ENCODE measurements at places on chromosomes 7 and 10.

DNA sequence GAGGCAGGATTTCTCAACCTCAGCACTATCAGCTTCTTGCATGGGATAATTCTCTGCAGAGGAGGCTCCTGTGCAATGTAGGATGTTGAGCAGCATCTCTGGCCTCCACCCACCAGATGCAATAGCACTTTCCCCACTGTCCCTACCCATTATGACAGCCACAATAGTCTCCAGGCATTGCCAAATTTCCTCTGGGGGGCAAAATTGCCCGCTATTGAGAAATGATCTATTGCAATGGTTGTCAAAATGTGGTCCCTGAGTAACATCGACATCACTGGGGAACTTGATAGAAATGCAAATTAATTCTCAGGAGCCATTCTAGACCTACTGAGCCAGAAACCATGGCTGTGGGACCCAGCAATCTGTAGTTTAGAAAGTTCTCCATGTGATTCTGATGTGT lies 7.0 kb downstream of the KCNK18 start:
- no peak for DNase-seq

DNA sequence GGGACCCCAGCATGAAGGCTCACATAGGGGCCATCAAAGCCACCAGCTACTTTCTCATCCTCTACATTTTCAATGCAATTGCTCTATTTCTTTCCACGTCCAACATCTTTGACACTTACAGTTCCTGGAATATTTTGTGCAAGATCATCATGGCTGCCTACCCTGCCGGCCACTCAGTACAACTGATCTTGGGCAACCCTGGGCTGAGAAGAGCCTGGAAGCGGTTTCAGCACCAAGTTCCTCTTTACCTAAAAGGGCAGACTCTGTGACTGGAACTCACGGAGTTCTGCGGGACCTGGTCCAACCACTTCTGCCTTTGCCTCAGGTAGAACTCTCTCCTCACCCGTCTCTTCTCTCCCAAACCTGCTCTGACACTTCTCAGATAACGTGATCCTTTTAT lies 945 bp downstream of the TAS2R40 start:
- DNase-seq = no peak

GRCh38 chr10:71266147-71266917 lies 52.7 kb upstream of the SLC29A3 start:
- no peak for DNase-seq

- no peak for DNase-seq
These were observed 140.9 kb downstream of the DNAJB6 start for GRCh38 chr7:157477550-157478212.

- no peak for DNase-seq
These were observed 164.2 kb upstream of the YAE1 start for GRCh38 chr7:39402034-39402433.

DNA sequence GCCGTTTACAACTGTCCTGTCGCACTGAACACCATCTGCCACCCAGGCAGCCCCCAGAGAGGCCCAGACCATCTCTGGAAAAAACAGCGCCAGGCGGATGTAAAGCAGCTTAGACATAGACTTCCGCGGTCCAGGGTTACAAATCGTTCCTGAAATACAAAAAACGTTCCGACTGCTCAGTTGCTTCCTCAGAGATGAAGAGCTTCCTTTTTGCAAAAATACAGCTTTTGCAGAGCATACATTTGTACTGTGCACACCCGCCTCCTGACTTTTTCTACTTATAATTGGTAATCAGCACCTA lies 11.4 kb downstream of the DAGLB start:
- no peak for DNase-seq

- no peak for DNase-seq
These were observed 111.1 kb downstream of the OAT start for GRCh38 chr10:124307591-124307990.

GRCh38 chr10:80268266-80268665 lies 21.2 kb downstream of the MAT1A start:
- no peak for DNase-seq

DNA sequence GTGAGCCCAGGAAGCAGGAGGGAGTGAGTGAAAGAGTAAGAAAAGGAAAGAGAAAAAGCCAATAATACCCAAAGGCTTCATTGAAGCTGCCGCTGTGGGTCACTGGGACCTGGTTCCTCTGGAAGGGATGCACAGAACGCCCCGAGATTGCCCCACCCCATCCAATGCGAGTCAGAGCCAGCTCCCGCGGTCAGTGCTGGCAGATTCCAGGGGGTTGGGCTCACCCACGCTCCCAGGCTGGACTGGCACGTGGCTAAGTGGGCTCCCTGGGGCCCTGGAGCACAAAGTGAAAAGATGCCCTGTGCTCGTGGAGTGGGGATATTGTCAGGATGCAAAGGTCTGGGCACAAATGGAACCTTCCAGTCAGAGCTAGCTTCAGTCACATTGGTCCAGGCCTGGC lies 117.0 kb downstream of the OAT start:
- no peak for DNase-seq

- no peak for DNase-seq
These were observed 112.3 kb downstream of the RAB11FIP2 start for GRCh38 chr10:117934477-117934876.

DNA sequence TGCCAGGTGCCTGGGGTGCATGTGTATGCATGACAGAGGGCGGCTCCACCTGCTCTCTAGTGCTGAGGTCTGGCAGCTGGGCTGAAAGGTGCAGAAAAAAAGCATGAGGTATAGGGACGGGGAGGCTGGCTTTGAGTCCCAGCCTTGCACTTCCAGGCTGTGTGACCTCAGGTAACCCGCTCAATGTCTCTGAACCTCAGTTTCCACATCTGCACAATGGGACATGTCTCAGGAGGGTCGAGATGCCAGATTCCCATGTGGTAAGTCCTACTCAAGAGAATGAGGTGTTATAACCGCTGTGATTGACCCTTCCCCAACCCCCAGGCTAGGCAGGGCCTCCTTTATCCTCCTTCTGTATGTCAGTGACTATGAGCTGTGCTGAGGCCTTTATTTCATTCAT lies 48.8 kb downstream of the ARHGAP22 start:
- DNase-seq = no peak

DNA sequence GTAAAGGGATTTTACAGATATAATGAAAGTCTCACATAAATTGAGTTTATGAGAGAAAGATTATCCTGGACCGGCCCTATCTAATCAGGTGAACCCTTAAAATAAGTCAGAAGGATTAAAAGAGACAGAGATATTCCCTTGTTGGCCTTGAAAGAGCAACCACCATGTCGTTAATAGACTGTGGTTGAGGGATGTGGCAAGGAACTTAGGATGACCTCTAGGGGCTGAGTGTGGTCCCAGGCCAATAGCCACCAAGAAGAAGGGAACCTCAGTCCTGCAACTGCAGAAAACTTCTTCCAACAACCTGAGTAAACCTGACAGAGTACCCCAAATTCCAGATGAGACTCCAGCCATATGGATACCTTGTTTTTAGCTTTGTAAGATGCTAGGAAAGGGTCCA lies 121.5 kb downstream of the POLR1F start:
- no peak for DNase-seq

DNA sequence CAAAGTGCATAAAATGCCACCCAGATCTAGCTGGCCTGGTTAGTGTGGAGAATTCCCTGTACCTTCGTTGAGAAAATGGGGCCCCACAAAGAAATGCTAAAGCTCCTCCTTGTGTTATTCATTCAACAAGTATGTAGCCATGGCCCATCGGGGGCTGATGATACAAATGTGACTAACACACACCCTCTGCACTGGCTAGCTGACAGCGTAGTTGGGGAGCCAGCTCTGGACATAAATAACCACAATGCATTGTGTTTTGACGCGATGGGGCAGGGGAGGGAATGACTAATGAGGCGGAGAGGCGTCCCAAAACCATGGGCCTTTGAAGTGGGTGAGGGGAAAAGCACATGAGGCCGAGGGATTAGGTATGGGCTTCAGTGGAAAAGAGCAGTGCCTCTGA lies 28.2 kb upstream of the ASL start:
- DNase-seq = peak; percentile 74

- no peak for DNase-seq
These were observed 85.0 kb downstream of the KMT2E start for GRCh38 chr7:105098863-105099515.

- no peak for DNase-seq
These were observed 26.8 kb downstream of the CPVL start for GRCh38 chr7:29119538-29119937.

DNA sequence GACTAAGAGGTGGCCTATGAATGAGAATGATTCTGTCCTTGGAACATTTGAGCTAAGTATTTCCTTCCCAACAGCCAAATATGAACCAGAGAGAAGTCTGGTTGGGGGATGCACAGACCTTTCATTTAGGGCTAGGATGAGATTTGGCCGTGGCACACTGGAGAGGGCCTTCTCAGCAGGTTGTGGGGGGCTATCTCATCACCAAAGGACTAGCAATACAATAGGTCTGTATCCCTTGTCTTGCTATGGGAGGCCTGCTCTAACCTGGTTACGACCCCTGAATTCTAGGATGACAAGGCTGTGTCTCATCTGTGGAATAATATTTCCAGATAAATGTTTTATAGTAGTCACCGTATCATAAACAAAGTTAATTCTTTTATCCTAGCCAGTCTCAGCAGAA lies 133.0 kb downstream of the CHRM2 start:
- DNase-seq = no peak

- peak; percentile 56 for DNase-seq
These were observed 65.5 kb downstream of the ATAD1 start for GRCh38 chr10:87752566-87752965.

DNA sequence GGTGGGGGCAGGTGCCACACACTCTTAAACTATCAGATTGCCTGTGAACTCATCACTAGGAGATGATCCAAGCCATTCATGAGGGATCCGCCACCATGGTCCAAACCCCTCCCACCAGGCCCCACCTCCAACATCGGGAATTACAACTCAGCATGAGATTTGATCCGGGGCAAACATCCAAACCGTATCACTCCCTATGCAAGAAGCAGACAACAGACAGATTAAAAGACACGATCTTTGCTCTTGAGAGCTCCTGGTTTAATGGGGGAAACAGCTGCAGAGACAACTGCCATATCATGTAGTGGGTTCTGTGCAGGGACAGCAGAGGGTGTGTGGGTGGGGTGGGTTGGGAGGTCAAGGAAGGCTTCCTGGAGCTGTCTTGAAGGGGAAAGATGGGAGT lies 123.6 kb downstream of the EMX2 start:
- DNase-seq = no peak

DNA sequence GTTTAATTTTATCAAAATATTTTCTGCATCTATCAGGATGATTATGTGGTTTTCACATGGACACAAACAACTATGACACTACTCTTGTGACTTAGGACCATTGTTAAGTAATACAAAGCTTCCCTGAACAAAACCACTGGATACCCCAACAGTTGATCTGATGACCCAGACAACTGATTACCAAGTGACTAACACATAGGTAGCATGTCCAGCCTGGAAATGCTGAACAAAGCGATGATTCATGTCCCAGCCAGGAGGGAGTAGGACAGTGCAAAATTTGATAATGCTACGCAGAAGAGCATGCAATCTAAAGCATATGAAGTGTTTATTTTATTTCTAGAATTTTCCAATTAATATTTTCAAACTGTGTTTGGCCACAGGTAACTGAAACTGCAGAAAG lies 8.9 kb upstream of the PNLIP start:
- no peak for DNase-seq

- no peak for DNase-seq
These were observed 51.3 kb upstream of the LRGUK start for GRCh38 chr7:134075799-134076198.

- no peak for DNase-seq
These were observed 216.4 kb downstream of the CRPPA start for GRCh38 chr7:16204953-16205352.

DNA sequence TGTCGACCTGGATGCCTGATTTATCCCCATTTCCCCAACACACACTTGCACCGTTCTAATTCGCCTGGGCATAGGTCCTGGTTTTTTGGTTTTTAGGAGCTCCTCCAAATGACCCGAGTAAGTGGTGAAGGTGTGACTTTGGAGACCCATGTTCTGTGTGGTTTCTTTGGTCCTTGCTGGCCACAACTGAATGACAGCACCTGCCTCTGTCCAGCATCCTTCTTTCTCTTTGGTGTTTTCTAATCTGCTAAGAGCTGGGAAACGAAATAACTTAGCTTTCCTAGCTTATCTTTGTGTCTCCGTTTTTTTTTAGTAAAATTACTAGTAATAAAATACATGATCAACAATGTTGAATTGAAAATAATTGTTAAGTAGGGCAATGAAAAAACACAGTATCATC lies 120.2 kb downstream of the PRLHR start:
- no peak for DNase-seq

DNA sequence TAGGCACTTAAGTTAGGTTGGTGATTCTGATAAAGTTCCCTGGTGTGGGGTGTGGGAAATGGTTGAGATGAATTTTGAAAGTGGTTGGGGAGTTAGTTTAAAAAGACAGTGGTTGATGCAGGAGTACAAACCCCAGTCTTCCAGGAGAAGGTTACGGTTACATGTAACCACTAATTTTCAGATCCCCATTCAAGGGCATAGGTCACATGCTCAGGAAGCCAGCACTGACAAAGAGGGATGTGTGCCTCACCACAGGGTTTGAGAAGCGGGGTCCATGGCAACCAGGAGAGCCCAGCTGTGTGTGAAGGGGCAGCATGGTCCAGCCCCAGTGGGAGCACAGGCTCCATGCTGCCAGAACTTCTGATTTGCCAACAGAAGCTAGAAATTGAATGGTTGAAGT lies 144.2 kb downstream of the MDFIC start:
- no peak for DNase-seq

DNA sequence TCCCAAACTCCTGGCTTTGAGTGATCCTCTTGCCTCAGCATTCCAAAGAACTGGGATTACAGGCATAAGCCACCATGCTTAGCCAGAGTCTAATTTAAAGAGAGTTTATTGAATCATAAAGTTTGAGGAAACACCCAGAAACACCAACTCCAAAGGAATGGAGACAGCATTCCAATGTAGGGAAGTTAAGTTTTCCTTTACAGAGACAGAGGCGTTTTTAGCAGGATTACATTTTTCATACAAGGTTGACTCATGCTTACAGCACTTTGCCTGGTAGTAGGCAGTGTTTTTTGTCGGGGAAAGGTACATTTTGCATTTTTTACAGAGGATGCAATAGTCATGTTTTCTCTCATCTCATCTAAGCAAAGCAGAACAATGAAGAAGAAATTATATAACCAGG lies 18.9 kb upstream of the OPN4 start:
- DNase-seq = peak; percentile 41

- DNase-seq = no peak
These were observed 1.9 kb upstream of the CPED1 start for GRCh38 chr7:120986650-120987049.

DNA sequence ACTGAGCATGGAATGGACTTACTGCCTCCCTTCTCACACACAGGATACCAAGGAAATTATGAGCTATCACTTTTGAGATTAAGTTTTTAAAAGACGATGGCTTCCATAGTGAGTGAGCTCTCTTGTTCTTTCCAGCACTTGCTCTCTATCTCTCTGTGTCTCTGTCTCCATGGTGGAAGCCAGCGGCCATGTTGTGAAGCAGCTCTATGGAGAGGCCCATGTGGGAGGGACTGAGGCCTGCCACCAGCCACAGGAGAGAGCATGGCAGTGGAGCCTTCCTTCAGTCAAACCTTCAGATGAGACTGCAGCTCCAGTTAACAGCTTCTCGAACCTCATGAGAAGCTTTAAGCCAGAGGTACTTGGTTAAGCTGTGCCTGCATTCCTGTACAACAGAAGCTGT lies 20.5 kb upstream of the PDIA4 start:
- no peak for DNase-seq

- DNase-seq = peak; percentile 64
These were observed 97.9 kb downstream of the WDR11 start for GRCh38 chr10:120948889-120949608.
